AG04450 (cell line): ENCODE measurements at places on chromosomes 6 and 20. TPM values are rescaled to one million over a fixed set of nuclear protein-coding genes. Genes with fewer than 3 reads are reported as not detected.

DNA sequence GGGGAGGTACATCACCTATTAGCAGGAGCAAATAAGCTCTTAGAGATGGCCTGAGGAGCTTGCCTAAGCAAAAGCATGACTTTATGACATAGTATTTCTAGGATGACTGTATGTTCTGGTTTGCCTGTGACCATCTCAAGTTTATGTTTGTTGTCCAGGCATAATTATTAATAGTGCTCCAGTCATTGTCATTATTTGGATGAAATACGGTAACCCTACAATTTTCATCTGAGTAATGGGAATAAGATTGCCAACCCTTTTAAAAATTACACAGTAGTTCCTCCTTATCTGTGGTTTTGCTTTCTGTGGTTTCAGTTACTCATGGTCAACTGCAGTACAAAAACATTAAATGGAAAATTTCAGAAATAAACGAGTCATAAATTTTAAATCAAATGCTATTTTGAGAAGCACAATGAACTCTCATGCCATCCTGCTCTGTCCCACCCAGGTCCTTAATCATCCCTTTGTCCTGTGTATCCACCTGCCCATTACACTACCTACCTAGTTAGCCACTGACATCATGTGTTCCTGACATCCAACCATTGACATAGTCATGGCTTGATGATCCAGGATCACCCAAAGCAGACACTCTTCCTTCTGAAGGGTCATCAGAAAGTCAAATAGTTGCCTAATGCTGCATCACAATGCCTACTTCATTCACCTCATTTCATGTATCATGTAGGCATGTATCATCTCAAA lies 27.0 kb upstream of the TFB1M start:
- no peak for DNase-seq

GRCh38 chr6:100851819-100852218 lies 29.3 kb downstream of the ASCC3 start:
- no peak for DNase-seq

DNA sequence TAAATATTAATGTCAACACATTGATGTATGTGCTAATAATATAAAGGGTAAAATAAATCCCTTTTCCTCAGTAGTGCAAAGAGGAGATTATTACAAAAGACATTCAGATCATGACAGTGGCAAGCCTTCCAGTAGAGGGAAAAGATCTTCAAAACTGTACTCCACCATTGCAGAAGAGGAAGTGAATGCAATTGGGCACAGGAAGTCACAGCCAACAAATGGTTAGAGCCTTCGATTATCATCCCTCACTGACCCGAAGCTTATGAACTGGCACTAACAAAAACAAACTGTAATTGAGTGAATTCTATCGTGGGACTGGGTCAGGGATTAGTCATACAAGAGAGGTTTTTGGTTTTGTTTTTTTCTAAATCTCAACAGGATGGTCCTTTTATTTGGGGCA lies 39.3 kb upstream of the SCGN start:
- DNase-seq: no peak

DNA sequence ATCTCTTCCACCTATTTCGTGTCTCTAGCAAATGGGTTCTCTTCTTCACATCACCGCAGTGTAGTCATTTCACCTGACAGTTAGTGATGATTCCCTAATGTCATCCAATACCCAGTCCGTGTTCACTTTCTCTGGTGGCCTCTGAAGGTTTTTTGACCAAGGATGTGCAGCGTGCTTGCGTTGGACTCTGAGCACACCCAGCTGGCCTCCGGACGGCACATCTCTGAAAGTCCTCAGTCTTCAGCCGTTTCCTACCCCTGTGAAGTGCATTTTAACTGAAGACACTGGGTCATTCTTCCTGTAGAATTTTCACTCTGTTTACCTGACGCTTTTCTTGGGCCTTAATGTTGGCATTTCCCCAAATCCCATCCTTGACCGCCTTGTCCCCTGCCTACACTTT lies 98.7 kb downstream of the ERMARD start:
- DNase-seq: no peak

DNA sequence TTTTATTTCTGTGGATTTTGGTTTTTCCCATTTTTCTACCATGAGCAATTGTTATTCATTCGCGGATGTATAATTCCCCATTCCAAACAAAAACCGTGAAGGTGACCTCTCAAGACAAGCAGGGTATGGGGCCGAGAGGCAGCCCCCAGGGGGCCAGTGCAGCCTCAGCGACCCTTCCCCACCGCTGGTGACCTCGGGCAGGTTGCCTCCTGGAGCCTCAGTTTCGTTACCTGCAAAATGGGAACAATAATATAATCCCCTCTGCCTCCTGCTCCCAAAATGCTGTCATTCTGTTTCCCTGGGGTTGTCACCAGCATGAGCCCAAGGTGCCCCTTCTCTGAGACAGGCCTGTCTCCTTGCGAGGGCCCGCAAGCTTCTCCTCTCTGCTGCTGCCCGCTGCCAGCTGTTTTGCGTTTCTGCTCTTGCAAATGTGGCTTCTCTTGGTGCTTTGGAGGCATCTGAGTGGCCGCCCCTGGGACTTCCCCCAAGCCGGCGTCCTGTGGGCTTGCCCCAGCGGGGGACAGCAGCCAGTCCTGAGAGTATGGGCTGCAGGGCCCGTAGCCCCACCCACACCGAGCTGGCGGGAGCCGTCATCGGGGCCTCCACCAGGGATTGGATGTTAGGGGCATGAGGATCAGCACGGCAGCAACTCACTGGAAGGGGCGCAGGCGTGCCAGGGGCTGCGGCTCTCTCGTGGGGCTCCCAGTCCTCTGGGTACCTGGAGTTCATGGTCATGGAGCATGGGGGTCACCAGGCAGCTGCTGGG lies 161.9 kb downstream of the TAF4 start:
- DNase-seq: no peak

DNA sequence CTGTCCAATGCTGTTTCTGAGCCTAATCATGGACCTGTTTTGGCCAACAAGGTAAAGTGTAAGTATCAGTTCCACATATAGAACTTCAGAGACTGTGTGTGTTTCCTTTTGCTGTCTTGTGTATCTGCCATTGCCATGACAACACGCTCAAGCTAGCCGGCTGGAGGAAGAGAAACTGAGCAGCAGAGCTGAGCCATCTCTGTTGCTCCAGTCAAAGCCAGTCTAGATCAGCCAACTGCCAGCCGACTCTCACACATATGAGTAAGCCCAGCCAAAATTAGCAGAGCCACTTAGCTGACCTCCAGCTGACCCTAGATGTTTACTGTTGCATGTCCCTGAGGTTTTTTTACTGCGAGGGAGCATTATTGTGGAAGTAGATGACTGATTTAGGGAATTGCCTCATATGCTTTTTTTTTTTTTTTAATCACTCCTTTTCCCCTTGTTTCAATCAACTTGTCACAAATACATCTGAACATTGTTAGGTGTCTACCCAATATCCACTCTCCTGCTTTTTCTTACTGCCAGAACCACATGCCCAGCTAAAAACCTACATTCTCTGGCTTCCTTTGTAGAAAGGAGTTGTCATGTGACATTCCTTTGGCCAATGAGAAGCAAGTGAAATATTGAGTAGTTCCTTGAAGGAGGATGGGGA lies 304.3 kb upstream of the SUPT3H start:
- no peak for DNase-seq

DNA sequence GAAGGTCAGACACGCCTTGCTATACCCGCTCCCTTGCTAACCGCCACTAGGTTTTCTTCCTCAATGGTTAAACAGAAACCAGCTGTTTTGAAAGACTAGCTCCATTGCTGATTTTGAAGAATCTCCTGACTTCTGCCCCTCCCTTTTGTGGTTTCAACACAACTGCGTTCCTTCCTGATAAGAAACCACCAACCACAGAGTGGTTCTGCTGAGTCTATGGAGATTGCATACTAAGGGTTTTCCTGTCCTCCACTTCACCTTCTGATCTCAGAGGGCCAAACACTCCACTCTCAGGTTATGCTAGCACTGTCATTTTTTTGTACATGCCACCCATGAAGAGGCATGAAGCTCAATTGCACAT lies 207.9 kb downstream of the MYLK4 start:
- peak; percentile 39 for DNase-seq

- DNase-seq: no peak
Observed at GRCh38 chr6:152273638-152274037, 363.5 kb downstream of the SYNE1 start.

- DNase-seq: peak; percentile 37
Observed at GRCh38 chr6:82954937-82955577, 110.6 kb downstream of the UBE3D start.

DNA sequence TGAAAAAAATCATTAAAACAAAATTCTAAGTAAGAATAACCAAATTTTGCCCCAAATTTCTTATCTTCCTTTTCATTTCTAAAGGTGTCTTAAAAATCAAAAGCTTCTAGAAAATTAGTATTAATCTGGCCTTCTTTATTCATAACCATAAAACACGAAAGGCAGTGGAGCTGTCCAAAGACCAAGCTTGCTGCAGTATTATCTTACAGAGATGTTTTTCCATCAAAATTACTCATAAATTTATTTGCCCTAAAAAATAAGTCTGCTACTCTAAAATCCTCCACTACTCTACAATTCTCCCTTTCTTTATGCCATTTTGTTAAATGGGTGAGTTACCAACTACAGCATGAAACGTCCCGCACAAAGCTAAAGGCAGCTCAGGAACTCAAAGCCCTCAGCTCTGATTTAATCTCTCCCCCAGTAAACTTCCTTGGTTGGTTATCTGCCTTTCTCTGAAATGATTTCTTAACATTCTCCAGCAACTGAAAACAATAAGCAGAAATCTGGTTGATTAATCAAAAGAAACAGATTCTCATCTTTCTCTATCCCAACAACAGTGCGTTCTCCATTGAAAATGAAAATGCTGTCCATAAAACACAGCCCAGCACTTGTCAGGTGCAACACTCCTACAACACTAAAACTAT lies 2.1 kb downstream of the USP49 start:
- DNase-seq: no peak

- no peak for DNase-seq
Observed at GRCh38 chr6:108846628-108847027, 1.6 kb upstream of the ARMC2 start.

DNA sequence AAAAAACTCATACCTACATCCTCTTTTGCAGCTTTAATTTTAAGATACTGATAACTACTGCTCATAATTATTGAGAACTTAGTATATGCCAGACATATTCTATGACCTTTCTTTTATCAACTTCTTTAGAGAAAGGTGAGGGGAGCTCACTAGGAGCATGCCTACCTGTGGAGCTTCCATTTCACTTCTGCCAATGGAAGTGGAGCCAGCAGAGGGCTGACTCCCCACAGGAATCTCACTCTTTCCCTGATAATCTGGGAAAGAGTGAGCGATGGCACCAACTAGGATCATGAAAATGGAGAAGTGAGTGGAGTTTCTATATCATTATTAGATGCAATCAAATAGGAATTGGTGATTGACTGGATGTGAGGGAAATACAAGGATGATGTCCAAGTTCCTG lies 484.9 kb downstream of the LMBRD1 start:
- no peak for DNase-seq

GRCh38 chr6:137973201-137973600 lies 106.1 kb downstream of the TNFAIP3 start:
- no peak for DNase-seq

GRCh38 chr6:89564752-89565427 lies 73.7 kb downstream of the LYRM2 start:
- DNase-seq: no peak

IL17A gene
- not detected in 2 replicates for polyA plus RNA-seq

PNPLA1 gene
- polyA plus RNA-seq: not detected in 2 replicates

MYLIP gene
- 4.0 and 4.8 TPM in 2 replicates for polyA plus RNA-seq

C20orf144 gene
- 0.09 and 0.14 TPM in 2 replicates for polyA plus RNA-seq
